HFFc6 (cell line): ENCODE measurements at places on chromosomes 5 and 9. TPM values are rescaled to one million over a fixed set of nuclear protein-coding genes. Genes with fewer than 3 reads are reported as not detected.
A peak's percentile ranks its signal among the peaks of the same experiment; 100 is the strongest.

- H3K4me3 ChIP-seq = no peak overlapping the region
- H3K27me3 ChIP-seq = no peaks in the 10 kb centered on the region
- no peaks in the 10 kb centered on the region; the same call in 1 of the 2 replicates for H3K36me3 ChIP-seq
- peaks cover 41% of the 10 kb centered on the region for H3K4me1 ChIP-seq
- peak overlapping the region; percentile 22 for H3K27ac ChIP-seq
Observed at GRCh38 chr5:53343187-53343586, 137.2 kb upstream of the FST start.

DNA sequence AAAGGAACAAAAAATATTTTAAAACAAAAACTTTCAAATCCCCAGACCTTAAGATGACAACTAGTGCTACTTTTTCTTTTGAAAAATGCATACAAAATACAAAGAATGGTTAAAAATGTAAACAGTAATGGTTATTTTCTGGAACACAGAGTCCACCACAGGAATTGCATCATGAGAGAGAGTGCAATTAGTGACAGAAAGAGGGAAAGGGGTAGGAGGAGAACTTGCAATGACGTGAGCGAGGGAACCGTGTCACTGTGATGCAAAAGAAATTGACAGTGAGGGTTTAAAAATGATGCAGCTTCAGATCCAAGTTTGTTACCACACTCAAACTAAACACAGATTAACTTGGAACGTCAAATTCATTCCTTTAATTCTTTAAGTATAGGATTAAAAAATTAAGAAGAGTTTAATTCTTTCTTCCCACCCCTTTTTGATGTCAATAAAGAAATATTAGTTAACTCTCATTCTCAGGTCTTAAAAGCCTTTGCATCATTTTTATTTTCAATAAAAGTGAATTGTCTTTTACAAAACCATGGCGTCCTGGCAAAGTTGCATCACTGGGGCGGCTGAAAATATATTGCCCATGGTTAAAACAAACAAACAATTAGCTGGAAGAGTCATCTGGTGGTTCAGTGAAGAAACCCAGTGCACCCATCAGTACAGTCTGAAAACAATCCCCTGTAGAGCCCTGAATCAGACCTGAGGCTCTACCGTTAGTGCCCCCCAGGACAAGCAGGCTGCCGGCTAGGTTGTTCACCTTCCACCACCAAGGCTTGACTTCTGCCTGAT lies 39.5 kb downstream of the MACROH2A1 start:
- H3K36me3 ChIP-seq = peaks cover 30% of the 10 kb centered on the region
- H3K27me3 ChIP-seq = peaks cover 3% of the 10 kb centered on the region; the same call in 1 of the 2 replicates
- peak overlapping the region; percentile 47 for H3K27ac ChIP-seq
- H3K4me3 ChIP-seq = no peak overlapping the region

DNA sequence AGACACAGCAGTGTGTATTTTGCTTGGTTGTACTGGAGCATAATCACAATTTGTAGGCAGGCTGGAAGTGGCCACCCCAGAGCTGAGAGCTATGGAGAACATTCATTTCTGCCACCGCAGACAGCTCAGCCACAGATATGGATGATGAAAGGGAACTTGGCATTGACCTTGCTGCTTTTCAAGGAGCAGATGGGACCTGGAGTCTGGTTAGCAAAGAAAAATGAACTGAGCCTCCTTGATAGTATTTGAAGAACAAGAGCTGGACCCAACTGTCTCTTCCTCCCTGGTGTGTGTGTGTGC lies 395.2 kb upstream of the ZNF462 start:
- H3K27ac ChIP-seq = no peak overlapping the region
- H3K4me1 ChIP-seq = no peaks in the 10 kb centered on the region
- no peak for DNase-seq
- peaks cover 5% of the 10 kb centered on the region; the same call in 1 of the 2 replicates for H3K36me3 ChIP-seq
- no peak overlapping the region for H3K4me3 ChIP-seq

GRCh38 chr5:131068893-131069643 lies 96.0 kb downstream of the HINT1 start:
- H3K36me3 ChIP-seq = no peaks in the 10 kb centered on the region
- H3K4me1 ChIP-seq = no peaks in the 10 kb centered on the region
- no peak overlapping the region for H3K27ac ChIP-seq
- no peak for DNase-seq
- no peaks in the 10 kb centered on the region for H3K27me3 ChIP-seq
- H3K4me3 ChIP-seq = no peak overlapping the region

GRCh38 chr9:110638381-110638954 lies 30.1 kb upstream of the MUSK start:
- peaks cover 38% of the 10 kb centered on the region for H3K4me1 ChIP-seq
- H3K27me3 ChIP-seq = no peaks in the 10 kb centered on the region
- H3K36me3 ChIP-seq = peaks cover 30% of the 10 kb centered on the region

- H3K27me3 ChIP-seq = peaks cover 1% of the 10 kb centered on the region; the same call in 1 of the 2 replicates
- peaks cover 97% of the 10 kb centered on the region for H3K4me1 ChIP-seq
- H3K27ac ChIP-seq = peak overlapping the region; percentile 70
- DNase-seq = peak; percentile 66
- H3K4me3 ChIP-seq = peak overlapping the region; percentile 40
Observed at GRCh38 chr5:142826741-142827492, 56.7 kb downstream of the ARHGAP26 start.

- H3K4me3 ChIP-seq = no peak overlapping the region
- H3K4me1 ChIP-seq = peaks cover 6% of the 10 kb centered on the region
- DNase-seq = no peak
- H3K36me3 ChIP-seq = no peaks in the 10 kb centered on the region
- H3K27me3 ChIP-seq = peaks cover 42% of the 10 kb centered on the region
Observed at GRCh38 chr9:133202688-133203453, 6.2 kb downstream of the OBP2B start.

DNA sequence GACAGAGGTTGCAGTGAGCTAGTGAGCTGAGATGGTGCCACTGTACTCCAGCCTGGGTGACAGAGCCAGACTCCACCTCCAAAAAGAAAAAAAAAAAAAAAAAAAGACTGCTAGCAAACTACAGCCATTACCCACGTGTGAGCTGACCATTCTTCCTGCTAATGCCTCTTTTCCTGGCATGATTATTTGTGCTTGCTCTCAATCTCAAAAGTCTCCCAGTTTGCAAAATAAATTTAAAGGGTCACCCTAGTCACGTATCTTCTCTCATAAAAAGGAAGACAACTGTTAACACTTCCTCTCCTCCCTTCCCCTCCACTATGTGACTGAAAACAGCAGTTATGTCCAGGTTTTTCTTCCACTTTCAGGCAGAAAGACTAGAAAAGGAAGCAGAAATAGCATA lies 37.2 kb downstream of the TRIM36 start:
- no peak overlapping the region for H3K27ac ChIP-seq
- no peak for DNase-seq
- no peaks in the 10 kb centered on the region; the same call in 1 of the 2 replicates for H3K27me3 ChIP-seq

DNA sequence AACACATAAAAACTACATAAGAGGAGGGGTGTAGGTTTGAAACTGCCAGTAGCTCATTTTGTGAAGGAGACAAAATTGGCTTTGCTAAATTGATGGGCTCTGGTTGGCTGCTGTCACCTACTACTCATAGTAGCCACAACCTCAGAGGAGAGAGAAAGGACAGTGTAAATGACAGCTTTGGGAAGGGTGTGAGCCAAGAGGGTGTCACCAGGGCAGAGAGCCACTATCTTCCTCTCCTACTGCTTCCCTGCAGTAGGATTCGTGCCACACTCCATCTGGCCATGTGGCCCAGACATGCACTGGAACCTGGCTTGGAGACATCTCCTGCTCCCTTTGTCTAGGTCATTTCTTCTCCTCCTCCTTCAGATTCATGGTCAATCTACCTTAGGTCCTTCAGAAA lies 455.9 kb downstream of the ENC1 start:
- H3K4me3 ChIP-seq = no peak overlapping the region
- H3K36me3 ChIP-seq = no peaks in the 10 kb centered on the region; the same call in 1 of the 2 replicates
- no peak overlapping the region for H3K27ac ChIP-seq
- peaks cover 30% of the 10 kb centered on the region for H3K4me1 ChIP-seq

- H3K27ac ChIP-seq = no peak overlapping the region
- H3K4me3 ChIP-seq = no peak overlapping the region
- H3K4me1 ChIP-seq = peaks cover 5% of the 10 kb centered on the region; the same call in 1 of the 2 replicates
- H3K36me3 ChIP-seq = no peaks in the 10 kb centered on the region
- no peaks in the 10 kb centered on the region; the same call in 1 of the 2 replicates for H3K27me3 ChIP-seq
- DNase-seq = peak; percentile 27
Observed at GRCh38 chr5:140391312-140391711, 10.3 kb upstream of the ANKHD1 start.

DNA sequence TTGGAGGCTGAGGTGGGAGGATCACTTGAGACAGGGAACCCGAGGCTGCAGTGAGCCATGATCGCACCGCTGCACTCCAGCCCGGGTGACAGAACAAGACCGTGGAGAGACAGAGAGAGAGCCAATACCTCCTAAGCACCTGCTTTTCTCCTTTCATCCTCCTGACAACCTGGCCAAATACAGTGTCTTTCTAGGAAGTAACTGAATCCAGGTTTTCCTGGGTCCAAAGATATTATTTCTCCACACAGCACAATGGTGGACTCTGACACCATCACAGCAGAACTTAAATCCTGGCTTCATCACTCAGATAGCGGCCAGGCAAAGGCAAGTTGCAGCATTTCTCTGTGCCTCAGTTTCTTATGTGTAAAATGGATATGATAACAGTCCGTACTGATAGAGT lies 21.9 kb downstream of the DUSP1 start:
- H3K27ac ChIP-seq = no peak overlapping the region
- peaks cover 20% of the 10 kb centered on the region for H3K36me3 ChIP-seq
- DNase-seq = no peak
- H3K4me1 ChIP-seq = peaks cover 9% of the 10 kb centered on the region; the same call in 1 of the 2 replicates

Gene SLC1A3
- 0.45 TPM in 1 of 3 replicates, not detected in the others for total RNA-seq

Gene SOX30
- total RNA-seq = 0.16 TPM in 1 of 2 replicates, not detected in the other

Gene ZFP62
- total RNA-seq = 9.0 to 14.1 TPM (median 9.6 TPM) in 3 replicates

Gene FGF1
- 32.5 to 39.1 TPM (median 36.4 TPM) in 3 replicates for total RNA-seq

Gene SREK1
- total RNA-seq = 34.3 to 39.5 TPM (median 37.0 TPM) in 3 replicates

Gene CWC27
- 18.6 to 25.7 TPM (median 23.5 TPM) in 3 replicates for total RNA-seq

Gene FAXDC2
- 3.1 to 6.1 TPM (median 3.3 TPM) in 3 replicates for total RNA-seq
